ENCODE measurements at places on chromosomes 12 and 14. TPM values are rescaled to one million over a fixed set of nuclear protein-coding genes. Genes with fewer than 3 reads are reported as not detected.

GRCh38 chr12:113684053-113684907 is 212.6 kb upstream of the LHX5 start:
- DNase-seq = no peak

DNA sequence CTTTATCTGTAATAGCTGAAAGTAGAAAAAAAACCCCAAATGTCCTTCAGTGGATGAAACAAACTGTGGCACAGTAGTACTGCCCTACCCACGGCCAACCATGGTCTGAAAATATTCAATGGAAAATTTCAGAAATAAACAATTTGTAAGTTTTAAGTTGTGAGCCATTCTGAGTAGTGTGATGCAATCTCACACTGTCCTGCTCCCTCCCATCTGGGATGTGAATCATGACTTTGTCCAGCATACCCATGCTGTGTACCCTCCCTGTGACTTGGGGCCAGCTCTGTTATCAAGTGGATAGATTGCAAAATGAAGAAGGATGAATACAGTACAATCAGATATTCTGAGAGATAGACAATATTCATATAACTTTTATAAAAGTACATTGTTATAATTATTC is 106.2 kb downstream of the SMOC1 start:
- DNase-seq = no peak

KCNC2 gene
- 0.44 TPM for total RNA-seq

GRCh38 chr14:38238878-38239277 is 17.0 kb downstream of the CLEC14A start:
- DNase-seq = no peak

IFNG-AS1 gene
- total RNA-seq = 0.17 TPM

GRCh38 chr14:43003845-43004244 is 1397.2 kb downstream of the LRFN5 start:
- DNase-seq = no peak

C14orf119 gene
- 46.6 TPM for total RNA-seq

- DNase-seq = peak; percentile 73
Observed at GRCh38 chr12:94545935-94546771, 86.5 kb upstream of the CEP83 start.

All from mucosa of descending colon (tissue), 3 donors.